Common myeloid progenitor, CD34-positive (primary cell): ENCODE measurements at places on chromosomes 1 and 21.

- no peak for DNase-seq
Observed at GRCh38 chr1:40648200-40648599, 17.3 kb downstream of the RIMS3 start.

GRCh38 chr1:231903586-231904081 is 277.0 kb downstream of the DISC1 start:
- DNase-seq, result no peak

DNA sequence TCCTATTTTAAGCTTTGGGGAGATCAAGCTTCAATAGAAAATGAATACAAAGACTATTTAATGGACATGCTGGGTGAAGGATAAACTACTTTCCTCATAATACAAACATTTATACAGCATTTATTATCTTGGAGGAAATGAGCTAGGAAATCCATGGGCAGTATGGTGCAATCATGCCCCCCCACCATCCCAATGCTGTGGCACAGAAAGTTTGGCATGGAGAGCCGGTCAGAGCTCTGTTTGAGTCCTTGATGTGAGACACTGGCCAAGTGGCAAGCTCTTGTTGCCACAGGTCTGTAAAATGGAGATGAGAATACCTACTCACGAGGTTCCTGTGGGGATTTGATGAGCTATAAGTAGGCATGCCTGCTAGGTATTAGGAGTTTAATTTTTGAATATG is 120.6 kb downstream of the MAB21L3 start:
- no peak for DNase-seq

DNA sequence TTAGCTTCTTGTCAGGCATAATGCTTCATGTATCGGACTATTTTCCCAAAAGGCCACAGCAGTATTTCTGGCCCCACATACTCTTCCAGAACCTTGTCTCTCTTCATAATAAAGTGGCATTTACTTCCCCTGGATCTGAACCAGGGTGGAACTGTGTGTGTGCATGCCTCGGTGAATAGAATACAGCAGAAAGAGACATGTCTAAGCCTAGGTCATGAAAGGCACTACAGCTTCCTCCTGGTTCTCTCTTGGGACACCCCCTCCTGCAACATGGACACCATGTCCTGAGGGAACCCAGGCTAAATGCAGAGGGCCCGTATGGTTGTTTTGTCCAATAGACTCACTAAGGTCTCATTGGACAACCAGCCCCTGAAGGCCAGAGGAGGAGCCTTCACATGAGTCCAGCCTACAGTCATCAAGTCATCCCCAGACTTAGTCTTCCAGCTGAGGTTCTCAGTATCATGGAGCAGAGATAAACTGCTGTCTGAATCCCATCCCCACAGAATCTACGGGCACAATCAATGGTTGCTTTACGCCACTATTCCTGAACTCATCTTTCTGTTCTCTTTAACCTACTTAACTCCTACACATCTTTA is 35.0 kb downstream of the USP24 start:
- DNase-seq, result no peak

GRCh38 chr1:88296227-88296626 is 387.8 kb upstream of the PKN2 start:
- DNase-seq, result no peak

DNA sequence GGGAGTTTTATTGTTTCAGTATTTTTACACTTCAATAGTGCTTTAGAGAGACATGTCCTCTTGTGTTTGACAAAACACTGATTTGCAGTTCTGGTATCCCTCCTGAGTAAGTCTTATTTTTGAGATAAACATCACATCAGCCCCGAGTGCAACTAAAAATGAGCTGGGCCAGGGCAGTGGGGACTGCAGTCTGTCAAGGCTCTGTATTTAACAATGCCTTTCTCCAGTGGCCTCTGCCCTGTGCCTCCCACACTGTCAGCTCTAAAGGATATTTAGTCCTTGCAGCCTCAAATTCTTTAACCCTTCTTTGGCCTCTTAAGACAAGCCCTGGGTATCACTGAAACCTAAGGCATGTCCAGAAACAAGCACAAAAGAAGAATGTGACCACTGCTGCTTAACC is 160.6 kb downstream of the ST6GALNAC5 start:
- DNase-seq, result no peak

DNA sequence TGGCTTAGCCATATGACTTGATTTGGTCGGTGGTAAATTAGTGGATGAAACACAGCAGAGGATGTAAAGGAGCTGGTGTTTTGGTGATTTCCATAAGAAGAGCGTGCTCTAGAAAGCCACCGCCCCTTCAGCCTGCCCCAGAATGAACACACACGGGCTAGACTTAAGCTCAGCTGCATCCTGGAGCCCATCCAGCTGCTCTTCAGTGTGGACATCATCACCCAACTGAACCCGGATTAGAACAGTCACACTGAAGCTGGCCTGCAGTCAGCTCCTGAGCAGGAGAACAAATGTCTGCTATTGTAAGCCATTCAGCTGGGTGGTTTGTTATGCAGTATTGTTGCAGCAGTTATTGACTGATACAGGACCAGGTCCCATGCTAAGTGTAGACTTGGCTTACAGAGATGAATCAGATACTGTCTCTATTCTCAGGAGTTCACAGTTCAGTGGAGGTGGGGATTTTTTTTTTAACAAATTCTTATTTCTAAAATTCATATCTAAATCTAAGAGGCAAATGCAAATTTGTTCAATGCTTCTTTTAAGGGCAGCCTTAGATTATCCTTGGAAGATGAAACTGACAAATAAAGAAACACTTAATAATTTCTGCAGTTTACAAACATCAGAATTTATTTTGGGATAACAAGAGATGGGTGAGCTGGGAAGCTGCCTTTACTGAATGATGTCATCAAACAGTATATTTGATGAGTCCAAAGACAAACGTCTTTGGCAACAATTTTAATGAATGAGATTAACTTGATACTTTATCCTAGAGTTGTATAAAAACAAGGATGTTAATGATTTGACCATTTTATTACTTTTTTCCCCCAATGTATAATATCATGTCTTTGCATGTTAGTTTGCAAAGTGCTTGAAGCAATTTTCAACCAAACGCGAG is 251.2 kb downstream of the TRABD2B start:
- DNase-seq, result no peak

GRCh38 chr21:26194811-26195251 is 24.3 kb upstream of the APP start:
- DNase-seq, result no peak

- DNase-seq, result peak; percentile 59
Observed at GRCh38 chr1:206933333-206933945, 11.7 kb upstream of the FCMR start.
